ENCODE measurements at places on chromosomes 2 and 18.

DNA sequence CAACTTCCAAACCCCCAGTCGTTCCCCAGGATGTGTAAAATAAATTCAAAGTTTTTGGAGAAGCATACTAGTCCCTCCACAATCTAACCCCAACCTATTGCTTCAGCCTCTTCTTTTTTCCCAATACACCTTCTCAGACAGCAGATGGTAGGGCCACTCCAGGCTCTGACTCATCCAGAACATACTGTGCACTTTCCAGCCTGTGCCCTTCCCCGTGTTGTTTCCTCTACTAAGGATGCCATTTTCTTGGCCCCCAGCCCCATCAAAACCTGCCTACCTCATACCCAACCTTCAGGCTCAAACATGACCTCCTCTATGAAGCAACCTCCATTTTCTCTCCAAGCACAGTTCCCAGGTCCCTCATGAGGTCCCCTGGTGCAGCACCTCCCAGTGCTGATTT, 669.3 kb downstream of the BCL11A start:
- no peak for DNase-seq

DNA sequence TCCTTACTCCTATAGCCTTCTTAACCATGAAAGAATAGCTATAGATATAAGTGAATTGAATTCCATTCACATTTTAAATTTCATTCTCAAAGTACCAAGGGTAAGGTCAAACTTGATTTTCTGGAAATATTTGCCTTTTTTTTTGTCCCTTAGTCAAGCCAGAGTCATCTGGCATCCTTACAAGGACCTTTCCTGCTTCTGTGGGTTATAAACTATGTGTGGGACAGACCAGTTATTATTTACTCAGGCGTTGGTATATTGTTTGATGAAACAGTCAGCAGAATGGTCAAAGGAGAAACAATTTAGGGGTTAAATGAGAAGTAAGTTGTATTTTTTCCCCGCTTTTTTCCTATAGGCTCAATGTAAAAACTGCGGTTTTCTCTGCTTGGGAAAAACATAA, 1103.2 kb upstream of the ZEB2 start:
- DNase-seq: no peak

DNA sequence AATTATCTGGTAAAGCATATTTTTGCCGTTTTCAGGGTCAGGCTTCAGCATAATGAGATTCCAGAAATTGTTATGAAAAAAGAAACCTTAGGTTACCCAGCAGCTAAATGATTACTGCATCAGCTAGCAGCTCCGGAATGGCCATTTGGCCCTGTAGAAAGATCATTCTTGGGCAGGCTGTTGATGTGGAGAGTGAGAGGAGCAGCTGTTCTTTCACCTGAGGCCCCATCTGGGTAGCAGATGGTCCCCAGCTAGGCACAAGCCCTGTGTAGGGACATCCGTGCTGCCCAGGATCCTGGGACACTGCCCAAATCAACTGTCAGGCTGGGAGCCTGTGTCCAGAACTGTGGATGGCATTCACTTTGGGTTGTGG, 61.8 kb downstream of the NEDD4L start:
- DNase-seq: no peak

DNA sequence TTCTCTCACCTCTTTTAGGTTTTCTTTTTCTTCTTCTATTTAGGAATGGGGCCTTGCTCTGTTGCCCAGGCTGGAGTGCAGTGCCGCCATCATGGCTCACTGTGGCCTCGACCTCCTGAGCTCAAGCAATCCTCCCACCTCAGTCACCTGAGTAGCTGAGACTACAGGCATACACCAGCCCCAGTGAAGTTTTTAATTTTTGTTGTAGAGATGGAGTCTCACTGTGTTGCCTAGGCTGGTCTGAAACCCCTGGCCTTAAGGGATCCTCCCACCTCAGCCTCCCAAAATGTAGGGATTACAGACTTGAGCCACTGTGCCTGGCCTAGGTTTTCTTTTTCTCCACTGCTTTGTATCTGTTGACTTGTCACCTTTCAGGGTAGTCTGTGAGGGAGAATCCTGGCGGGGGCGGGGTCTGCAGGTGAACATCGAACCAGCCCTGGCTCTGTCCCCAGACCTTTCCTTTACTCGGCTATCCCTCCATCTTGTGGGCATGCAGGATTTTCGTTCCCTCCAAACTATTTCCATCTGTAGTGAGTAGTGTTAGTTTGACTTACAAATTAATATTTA, 21.7 kb downstream of the NCK2 start:
- peak; percentile 2 for DNase-seq

DNA sequence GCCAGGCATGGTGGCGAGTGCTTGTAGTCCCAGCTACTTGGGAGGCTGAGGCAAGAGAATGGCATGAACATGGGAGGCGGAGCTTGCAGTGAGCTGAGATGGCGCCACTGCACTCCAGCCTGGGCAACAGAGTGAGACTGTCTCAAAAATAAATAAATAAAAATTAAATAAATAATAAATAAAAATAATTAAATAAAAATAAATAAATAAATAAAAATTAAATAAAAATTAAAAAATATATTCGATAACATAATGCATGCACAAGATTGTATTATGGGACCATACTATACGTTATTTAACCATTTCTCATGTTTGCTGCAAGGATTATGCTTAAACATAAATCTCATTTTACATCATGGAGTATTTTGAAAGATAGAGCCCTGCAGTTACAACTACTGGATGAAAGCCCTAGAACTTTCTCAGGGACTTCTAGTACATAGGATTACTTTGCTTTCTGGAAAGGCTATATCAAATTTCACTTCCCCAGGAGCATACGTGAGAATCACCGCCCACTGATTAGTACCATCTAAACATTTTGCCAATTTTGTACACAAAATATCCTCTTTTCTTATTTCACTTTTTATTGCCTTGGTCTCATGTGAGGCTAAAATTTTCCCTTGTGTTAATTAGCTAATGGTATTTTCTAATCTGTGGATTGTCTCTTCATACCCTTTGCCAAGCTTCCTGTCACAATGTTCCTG, 234.3 kb upstream of the LYPD1 start:
- no peak for DNase-seq

- DNase-seq: no peak
These were observed 20.5 kb upstream of the KIF3C start for GRCh38 chr2:26002632-26003310.
